Stimulated activated CD4-positive, alpha-beta T cell treated with anti-CD3 and anti-CD28 coated beads, Interleukin-1b, Interleukin-23, amount 100 ng/mL, for 1 hour (primary cell): ENCODE measurements at places on chromosomes 6 and 20.

DNA sequence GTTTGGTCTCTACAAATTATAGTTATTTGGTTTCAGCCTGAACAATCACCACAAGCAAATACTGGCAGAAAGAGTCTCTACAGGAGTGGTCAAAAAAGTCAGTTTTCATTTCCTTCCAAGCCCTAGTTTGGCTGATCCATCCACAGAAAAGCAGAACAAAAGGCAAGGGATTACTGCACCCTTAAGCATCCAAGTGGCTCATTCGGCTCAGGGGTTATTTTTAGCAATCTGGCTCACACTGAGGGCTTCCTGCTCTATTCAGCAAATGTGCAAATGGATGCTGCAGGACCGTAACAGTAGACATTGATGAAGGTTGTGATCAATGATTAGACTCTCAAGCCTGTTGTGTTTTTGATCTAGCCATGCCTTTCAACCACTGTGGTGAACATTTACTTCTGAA lies 62.2 kb upstream of the FABP7 start:
- DNase-seq: no peak

GRCh38 chr6:170151321-170151771 lies 139.5 kb downstream of the DLL1 start:
- DNase-seq: no peak

GRCh38 chr6:38937839-38938613 lies 110.6 kb upstream of the GLP1R start:
- no peak for DNase-seq

DNA sequence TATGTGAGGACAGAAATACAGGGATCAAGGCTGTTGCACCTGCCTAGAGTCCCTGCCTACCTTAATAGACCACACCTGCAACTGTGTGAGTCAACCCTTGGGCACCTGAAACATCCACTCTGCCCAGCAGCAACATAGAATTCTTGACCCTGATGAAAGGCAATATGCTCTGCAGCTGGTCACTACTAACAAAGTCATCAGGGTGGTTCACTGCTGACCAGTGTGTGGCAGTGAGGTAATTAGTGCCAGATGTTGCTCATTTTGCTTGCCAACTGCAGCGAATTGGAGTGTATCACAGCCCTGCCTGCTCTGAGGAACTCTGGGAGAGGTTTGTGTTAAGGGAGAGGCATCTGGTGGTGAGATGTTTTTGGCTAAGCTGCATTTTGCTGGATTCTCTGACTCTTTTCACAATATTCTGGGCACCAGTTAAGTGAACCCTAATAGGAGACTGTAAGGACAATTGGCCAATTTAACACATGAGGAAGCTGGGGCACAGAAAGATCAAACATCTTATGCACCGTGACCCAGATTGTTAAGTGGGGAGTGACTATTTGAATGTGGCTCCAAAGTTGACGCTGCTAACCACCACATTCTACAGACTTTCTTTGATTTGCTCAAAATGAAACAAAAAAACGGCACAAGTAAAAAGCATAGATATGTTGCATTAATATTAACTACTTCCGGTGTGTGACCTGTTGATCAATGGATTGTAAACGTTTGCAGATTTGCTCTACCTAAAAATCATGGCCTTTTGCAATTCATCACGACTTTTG lies 61.9 kb upstream of the OPRM1 start:
- no peak for DNase-seq
